ENCODE measurements at places on chromosomes 5 and 9. TPM values are rescaled to one million over a fixed set of nuclear protein-coding genes. Genes with fewer than 3 reads are reported as not detected.
A peak's percentile ranks its signal among the peaks of the same experiment; 100 is the strongest.

GRCh38 chr9:79266986-79267385 lies 304.8 kb upstream of the TLE4 start:
- H3K36me3 ChIP-seq, result no peaks in the 10 kb centered on the region
- no peak for DNase-seq
- H3K27ac ChIP-seq, result no peak overlapping the region
- H3K27me3 ChIP-seq, result peaks cover 11% of the 10 kb centered on the region
- H3K4me3 ChIP-seq, result no peak overlapping the region

DNA sequence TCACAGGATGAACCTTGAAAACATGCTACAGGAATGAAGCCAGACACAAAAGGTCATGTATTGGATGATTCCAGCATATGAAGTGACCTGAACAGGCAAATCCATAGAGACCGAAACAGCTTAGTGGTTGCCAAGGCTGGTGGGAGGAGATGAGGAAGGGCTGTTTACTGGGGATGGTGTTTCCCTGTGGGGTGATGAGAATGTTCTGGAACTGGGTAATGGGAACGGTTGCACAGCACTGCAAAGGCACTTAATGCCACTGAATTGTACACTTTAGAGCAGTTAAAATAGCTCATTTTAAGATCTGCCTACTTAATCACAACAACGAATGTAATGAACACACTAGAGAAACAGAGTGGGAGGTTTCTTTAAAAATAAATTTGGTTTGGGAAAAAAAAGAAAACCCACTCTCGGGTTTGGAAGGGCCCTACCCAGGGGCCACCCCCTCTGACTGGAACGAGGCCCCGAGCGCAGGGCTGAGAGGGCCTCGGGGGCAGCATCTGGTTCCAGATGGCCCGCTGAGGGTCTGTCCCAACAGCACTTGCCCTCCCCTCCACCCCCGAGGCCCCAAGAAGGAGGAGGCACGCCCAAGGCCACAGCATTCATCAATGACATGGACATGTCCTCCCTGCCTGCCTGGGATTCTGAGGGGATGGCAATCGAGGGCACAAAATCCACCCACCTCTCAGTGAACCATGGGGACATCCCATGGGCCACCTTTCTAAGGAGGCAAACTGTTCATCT lies 31.7 kb downstream of the SARDH start:
- H3K27me3 ChIP-seq, result no peaks in the 10 kb centered on the region
- peaks cover 17% of the 10 kb centered on the region for H3K4me1 ChIP-seq
- H3K27ac ChIP-seq, result no peak overlapping the region
- H3K36me3 ChIP-seq, result no peaks in the 10 kb centered on the region
- H3K4me3 ChIP-seq, result no peak overlapping the region
- DNase-seq, result no peak

LCN15 gene
- total RNA-seq, result not detected

GRCh38 chr5:117713585-117714198 lies 1139.1 kb upstream of the SEMA6A start:
- H3K4me1 ChIP-seq, result no peaks in the 10 kb centered on the region
- no peak for DNase-seq
- H3K36me3 ChIP-seq, result no peaks in the 10 kb centered on the region
- H3K4me3 ChIP-seq, result no peak overlapping the region

SERF1A gene
- total RNA-seq, result 8.9 TPM

DNA sequence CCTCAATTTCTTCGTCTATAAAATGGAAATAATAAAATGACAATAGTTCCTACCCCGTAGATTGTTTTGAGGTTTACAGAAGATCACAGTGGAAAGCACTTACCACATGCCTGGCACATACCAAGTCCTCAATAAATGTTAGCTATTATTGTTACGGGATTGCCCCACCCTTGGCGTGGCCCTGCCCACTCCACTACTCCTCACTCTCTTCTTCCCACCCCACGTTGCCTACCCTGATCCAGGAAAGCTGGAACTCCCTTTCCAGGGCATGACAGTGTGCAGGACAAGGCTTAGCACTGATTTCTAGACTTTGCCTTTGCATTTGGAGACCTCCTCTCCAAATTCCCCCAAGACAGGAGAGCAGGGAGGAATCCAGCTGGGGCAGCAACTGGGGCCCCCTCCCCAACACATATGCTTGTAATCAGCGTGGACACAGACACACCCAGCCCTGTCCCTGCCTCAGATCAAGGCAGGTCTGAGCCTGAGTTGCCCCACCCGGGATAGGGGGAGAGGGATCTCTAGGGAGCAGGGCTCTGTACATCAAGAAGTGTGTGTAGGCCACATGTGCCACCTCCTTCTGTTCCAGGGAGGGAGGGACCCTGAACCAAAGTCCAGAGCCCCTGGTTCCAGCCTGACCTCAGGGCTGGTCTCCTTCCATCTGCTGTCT lies 6.7 kb downstream of the SLC4A9 start:
- H3K27ac ChIP-seq, result no peak overlapping the region
- DNase-seq, result no peak
- peaks cover 5% of the 10 kb centered on the region for H3K4me1 ChIP-seq
- H3K36me3 ChIP-seq, result no peaks in the 10 kb centered on the region
- peaks cover 2% of the 10 kb centered on the region for H3K27me3 ChIP-seq

DNA sequence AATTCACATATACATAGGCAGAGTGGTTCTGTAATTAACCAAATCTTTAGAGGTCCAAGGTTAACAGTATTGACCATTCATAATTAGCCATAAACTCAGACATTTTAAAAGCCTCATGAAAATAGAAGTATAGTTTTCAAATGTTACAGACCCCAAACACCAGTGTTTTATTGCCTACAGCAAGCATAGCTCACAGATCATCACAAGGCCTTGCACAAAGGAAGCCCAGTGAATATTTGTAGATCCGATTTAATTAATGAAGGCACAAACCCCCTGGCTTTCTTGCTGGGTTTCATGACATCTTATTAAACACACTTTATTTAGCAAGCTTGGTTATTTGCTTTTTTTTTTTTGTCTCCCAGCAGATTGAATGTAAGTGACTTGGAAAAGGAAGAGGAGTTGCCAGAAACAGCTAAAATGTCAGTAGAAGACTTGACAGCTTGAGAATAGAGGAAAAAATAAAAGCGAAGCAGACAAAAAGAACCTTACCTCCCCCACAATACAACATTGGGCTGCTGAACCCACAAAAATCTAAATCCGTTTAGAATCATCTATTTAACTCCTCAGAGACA lies 283.9 kb upstream of the TNC start:
- H3K4me1 ChIP-seq, result no peaks in the 10 kb centered on the region
- H3K36me3 ChIP-seq, result no peaks in the 10 kb centered on the region
- no peaks in the 10 kb centered on the region for H3K27me3 ChIP-seq
- DNase-seq, result no peak

DNA sequence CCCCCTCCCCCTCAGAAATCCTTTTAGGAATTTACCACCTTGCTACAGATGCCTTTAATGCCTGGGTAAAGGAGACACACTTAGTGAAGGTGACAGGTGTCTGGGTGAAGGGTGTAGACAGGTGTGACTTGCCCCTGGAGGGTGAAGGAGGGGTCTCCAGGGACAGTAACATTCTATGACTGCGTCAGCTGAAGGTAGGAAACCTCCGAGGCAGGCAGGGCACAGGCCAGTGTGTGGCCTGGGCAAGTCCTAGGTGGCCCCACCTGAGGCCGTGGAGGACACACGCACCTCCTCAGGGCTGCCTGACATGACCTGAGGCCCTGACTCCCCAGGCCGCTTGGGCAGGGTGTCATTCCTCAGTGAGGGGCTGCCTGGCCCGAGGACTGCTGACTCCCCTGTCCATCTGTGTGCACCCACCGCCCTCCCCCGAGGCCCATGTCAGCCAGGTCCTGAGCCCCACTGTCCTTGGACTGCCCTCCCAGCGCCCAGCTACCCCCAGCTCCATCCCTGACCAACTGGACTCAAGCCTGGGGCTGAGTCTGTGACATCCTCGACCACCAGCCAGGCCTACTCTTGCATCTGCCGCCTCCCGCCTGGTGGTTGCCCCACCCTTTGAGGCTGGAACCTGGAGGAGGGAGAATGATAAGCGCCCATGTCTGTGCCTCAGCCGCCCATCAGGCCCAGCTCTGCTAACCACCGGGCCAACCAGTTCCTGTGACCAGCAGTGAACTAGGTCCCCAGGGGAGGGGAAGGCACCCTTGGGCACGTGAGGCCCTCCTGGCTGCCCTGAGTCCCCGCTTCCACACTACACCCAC lies 18.4 kb downstream of the CARD19 start:
- H3K27ac ChIP-seq, result no peak overlapping the region
- H3K27me3 ChIP-seq, result no peaks in the 10 kb centered on the region
- peaks cover 4% of the 10 kb centered on the region for H3K4me1 ChIP-seq
- peak; percentile 26 for DNase-seq
- H3K36me3 ChIP-seq, result peaks cover 7% of the 10 kb centered on the region

PRUNE2 gene
- total RNA-seq, result not detected

DNA sequence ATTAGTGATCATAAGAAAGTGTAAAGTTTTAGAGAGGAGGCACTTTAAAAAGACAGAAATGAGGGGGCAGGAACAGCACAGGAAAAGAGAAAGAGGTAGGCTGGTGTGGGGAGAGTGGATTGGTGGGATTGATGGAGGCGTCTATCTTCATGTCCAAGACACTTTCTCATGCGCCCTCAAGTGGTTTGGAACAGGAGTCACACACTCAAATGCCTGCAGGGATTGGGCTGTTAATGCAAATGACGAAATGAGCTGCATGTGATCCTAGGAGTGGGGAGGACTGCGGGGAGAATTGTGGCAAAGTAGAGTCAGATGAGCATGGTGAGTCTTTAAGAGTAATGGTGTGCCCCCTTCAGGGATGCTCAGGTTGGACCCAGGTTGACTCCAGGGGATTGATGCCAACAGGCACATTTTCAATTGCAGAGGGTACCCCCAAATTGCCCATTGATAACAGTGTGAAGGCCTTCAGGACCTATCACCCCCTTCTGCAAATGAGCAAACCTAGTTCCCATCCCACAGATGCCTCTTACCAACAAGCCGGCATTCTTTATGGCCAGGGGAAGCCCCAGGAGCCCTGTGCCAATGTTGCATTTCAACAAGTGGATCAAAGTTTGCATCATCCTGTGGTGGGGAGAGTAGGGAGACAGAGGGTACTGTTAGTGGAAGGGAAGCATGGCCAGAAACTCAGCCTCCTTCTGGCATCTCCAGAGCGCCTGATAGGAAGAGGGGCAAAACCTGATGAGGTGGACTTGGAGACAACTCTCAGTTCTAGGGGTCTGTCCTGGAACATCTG lies 5.3 kb downstream of the SLC36A3 start:
- H3K4me1 ChIP-seq, result peaks cover 8% of the 10 kb centered on the region
- H3K27ac ChIP-seq, result no peak overlapping the region
- peaks cover 25% of the 10 kb centered on the region for H3K27me3 ChIP-seq
- no peak overlapping the region for H3K4me3 ChIP-seq
- DNase-seq, result no peak
- H3K36me3 ChIP-seq, result no peaks in the 10 kb centered on the region

GRCh38 chr5:149268928-149269557 lies 2.6 kb upstream of the AFAP1L1 start:
- H3K36me3 ChIP-seq, result no peaks in the 10 kb centered on the region
- DNase-seq, result no peak
- H3K27me3 ChIP-seq, result peaks cover 51% of the 10 kb centered on the region

GRCh38 chr5:180394031-180394636 lies 41.0 kb upstream of the GFPT2 start:
- H3K4me1 ChIP-seq, result no peaks in the 10 kb centered on the region
- no peaks in the 10 kb centered on the region for H3K27me3 ChIP-seq
- H3K4me3 ChIP-seq, result no peak overlapping the region
- no peaks in the 10 kb centered on the region for H3K36me3 ChIP-seq

DNA sequence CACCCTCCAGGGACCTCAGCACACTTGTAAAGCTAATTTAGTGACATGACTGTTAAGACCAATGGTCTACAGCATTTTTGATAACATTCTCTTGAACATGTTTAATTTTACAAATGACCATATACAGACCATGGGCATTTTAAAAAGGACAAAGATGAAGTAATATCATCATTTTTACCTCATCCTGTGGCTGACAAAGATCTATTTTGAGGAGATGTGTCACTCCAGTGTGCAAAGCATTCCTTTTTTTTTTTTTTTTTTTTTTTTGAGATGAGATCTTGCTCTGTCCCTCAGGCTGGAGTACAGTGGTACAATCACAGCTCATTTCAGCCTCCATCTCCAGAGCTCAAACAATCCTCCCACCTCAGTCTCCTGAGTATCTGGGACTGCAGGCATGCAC lies 118.2 kb upstream of the TBC1D2 start:
- H3K27ac ChIP-seq, result no peak overlapping the region
- H3K36me3 ChIP-seq, result no peaks in the 10 kb centered on the region
- peaks cover 7% of the 10 kb centered on the region for H3K27me3 ChIP-seq
- no peaks in the 10 kb centered on the region for H3K4me1 ChIP-seq
- DNase-seq, result no peak

FOXD4 gene
- 0.22 TPM for total RNA-seq

FGF10 gene
- not detected for total RNA-seq

DNA sequence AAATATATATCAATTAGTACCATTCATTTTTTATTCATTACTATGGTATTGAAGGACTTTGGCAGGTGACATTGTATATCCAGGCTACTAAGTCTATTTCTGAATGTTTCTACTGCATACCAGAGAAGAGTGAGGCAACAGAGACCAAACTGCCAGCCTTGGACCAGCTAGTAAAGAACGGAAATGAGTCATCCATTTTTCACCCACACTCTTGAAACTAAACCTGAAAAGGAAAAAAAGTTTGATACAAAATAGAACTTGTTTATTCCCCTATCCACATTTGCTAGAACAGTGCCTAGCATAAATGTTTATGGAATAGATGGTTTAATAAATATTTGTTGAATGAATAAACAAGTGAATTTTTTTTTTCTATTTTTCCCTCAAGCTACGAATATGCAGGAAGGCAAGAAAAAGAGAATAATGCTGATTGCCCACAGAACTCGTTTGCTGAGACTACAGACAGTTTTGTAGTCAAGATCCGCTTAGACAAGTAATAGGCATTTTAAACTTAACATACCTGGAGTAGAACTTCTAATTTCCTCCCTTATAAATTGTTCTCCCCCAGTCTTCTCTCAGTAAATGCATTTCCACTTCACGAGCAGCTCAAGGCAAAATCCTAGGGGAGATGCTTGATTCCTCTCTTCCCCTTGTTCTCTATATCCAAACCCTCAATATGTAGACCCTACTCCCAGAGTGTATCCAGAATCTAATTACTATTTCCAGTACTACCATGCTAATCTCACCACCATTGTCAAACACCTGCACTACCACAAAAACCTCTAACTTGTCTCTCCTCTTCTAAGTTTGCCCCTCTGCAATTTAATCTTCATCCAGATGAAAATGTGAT lies 146.2 kb upstream of the RASA1 start:
- H3K36me3 ChIP-seq, result peaks cover 3% of the 10 kb centered on the region
- H3K4me1 ChIP-seq, result peaks cover 51% of the 10 kb centered on the region
- H3K4me3 ChIP-seq, result peak overlapping the region; percentile 65
- H3K27me3 ChIP-seq, result no peaks in the 10 kb centered on the region

- H3K4me3 ChIP-seq, result no peak overlapping the region
- no peak for DNase-seq
- peaks cover 14% of the 10 kb centered on the region for H3K27me3 ChIP-seq
- H3K36me3 ChIP-seq, result no peaks in the 10 kb centered on the region
Measured at GRCh38 chr9:4788703-4789102, 4.0 kb upstream of the RCL1 start.

DNA sequence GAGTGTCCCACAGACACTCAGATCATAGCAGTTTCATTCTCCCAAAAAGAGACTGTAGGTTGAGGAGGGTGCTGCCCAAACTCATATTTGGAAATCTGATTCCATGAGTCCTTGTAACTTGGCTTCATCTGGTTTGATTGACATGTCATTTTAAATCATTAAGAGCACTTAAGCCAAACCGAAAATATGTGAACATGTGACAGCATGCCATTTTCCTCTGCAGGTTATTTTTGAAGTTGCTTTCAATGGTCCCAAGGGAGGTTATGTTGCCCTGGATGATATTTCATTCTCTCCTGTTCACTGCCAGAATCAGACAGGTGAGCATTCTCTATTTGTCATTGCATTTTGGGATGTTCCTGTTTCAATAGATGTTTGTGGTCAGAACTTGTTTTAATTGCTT lies 87.6 kb downstream of the MAMDC2 start:
- DNase-seq, result no peak
- no peak overlapping the region for H3K4me3 ChIP-seq
- H3K4me1 ChIP-seq, result no peaks in the 10 kb centered on the region
- peaks cover 2% of the 10 kb centered on the region for H3K27me3 ChIP-seq
- no peaks in the 10 kb centered on the region for H3K36me3 ChIP-seq

Data from activated naive CD8-positive, alpha-beta T cell treated with anti-CD3 and anti-CD28 coated beads, Interleukin-2, amount 10 ng/mL, durations not matched to agents 7 days and 5 days (primary cell).